ENCODE measurements at places on chromosomes 1 and 21.
A peak's percentile ranks its signal among the peaks of the same experiment; 100 is the strongest.

DNA sequence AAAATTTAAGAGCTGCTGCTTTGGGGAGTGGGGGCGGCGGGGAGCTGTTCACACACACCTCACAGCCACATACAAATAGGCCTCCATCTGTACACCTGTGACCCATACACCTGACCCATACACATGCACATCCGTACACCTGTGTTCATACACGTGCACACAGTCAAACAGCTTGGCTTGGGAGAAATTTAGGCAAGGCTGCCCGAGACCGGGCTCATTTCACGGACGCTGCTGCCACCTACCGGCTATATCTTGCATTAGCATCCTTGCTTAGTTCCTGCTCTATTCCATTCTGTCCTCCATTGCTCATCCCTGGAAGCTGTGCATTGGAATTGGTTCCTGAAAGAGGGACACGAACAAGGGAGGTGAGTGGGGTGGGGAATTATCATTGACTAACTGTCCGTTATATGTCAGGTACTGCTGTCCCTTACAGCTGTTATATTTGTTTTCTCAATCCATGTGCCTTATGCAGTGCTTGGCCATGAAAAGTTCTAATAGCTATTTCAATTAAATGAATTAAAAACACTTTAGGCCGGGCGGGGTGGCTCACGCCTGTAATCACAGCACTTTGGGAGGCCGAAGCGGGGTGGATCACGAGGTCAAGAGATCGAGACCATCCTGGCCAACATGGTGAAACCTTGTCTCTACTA is 37.1 kb upstream of the EPB41 start:
- peak; percentile 63 for DNase-seq

DNA sequence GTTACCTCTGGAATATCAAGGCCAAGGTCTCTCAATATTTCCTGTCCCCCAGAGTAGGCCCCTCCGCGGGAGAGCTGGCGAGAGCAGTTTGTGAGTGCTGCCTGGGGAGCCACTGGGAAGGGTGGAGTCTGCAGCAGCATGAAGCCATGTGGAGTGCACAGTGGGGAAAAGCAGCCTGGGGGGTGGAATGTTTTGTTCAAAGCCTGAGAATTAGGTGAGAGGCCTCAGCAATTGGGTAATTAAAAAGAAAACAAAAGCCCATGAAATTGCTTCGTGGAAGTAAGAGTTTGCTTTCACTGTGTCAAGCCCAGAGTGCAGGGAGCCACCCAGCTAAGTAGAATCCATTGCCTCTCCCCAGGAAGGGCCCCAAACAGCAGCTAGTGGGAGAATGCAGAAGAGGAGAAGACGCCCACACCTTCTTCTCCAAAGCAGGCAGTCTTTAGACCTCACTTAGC is 30.2 kb upstream of the DISC1 start:
- no peak for DNase-seq

- no peak for DNase-seq
Measured at GRCh38 chr1:171172471-171172870, 12.6 kb upstream of the FMO2 start.

DNA sequence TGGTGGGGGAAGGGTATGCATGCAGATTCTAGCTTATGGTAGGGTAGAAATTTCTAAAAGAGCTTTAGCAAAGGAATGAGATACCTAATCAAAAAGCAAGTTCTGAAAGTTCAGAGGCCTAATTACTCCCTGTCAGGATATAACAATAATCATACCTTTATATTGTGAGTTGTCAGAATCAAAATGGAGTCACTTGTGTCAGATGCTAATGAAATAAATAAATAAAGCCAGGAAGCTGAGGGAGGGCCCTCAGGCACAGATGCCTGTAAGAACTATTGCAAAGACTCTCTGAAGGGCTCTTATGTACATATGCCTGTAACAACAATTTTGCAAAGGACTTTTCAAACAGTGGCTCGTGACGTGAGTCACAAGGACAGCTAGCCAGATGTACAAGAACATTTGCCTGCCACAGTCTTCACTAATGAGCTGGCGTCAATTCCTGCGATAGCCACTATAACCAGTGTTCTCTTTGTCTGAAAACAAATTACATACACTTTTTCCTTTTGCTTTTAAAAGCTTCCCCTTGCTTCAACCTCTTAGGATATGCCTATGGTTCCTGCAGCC is 27.4 kb upstream of the DNASE2B start:
- no peak for DNase-seq

DNA sequence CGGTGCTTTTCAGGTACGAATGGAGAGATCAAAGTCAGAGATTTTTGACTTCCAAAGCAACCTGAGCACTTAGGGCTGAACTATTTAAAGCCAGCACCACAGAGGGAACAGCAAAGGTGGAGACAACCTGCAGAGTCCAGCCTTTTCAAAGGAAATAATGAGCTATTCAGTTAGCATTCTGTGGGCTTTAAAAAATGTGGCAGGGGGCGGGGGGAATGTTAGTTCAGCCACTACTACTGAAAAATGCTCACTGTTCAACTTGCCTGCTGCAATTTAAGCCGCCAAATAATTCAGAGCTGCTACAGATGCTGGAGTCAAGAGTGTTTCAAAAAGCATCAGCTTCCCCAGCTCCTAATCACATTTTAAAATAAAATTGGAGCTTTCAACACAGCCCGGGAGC is 473.3 kb upstream of the PLXNA2 start:
- no peak for DNase-seq

DNA sequence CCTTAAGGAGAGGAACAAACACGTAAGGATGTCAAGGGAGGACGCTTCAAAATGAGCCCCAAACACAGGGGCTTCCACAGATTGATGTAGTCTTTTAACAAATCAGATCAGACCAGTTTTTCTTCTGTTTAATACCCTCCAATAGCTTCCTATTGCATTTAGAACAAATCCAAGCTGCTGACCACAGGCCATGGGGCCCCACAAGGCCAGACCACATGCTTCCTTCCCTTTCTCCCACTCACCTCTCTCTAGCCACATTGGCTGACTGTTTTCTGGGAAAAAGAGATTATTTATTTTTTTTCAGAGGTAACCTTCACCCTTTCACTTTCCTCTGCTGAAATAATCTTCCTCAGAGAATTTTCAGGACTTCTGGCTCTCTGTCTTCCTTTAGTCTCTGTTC is 380.6 kb downstream of the SIPA1L2 start:
- DNase-seq: no peak

GRCh38 chr1:65431111-65431705 is 10.7 kb downstream of the LEPR start:
- peak; percentile 25 for DNase-seq

DNA sequence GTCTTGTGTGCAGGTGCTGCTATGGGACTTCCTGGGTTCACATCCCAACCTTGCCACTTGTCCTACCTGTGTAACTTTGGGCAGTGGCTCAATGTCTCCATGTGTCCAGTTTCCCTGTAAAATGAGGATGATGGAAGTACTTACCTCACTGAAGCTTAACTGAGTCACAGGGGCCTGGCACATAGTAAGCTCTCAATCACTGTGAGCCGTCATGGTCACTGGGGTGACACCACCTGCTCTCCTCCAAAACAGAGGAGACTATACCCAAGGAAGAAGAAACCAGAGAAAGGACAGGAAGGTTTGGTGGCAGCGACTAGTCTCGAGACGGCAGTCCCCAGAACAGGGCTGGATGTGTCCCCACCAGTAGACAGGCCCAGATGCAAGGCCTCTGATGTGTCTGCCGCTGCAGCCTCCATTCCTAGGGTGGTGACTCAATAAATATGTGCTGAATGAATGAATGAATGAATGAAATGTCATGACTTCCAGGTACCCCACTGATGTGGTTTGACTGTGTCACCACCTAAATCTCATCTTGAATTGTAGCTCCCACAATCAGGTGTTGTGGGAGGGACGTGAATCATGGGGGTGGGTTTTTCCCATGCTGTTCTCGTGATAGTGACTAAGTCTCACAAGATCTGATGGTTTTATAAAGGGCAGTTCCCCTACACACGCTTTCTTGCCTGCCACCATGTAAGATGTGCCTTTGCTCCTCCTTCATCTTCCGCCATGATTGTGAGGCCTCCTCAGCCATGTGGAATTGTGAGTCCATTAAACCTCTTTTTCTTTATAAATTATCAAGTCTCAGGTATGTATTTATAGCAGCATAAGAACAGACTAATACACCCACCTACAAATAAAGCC is 13.0 kb upstream of the LRP8 start:
- DNase-seq: no peak

- DNase-seq: no peak
Measured at GRCh38 chr1:10694274-10694632, 102.2 kb downstream of the CASZ1 start.

DNA sequence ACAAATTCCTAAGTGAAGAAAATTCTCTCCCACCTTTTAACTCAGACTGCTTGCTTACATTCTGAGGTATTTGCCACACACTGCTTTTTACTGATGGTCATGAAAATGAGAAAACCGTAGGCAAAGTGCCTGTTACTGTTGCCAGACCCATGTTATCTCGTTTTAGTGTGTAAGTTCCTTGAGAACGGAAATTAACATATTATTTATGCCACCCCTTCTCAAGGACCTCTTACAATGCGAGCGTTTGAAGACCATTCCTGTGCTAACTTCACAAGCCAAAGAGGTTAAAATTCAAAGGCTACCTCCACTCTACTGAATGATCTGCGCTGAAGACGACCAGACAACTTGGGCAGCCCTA is 509 bp downstream of the NVL start:
- no peak for DNase-seq

DNA sequence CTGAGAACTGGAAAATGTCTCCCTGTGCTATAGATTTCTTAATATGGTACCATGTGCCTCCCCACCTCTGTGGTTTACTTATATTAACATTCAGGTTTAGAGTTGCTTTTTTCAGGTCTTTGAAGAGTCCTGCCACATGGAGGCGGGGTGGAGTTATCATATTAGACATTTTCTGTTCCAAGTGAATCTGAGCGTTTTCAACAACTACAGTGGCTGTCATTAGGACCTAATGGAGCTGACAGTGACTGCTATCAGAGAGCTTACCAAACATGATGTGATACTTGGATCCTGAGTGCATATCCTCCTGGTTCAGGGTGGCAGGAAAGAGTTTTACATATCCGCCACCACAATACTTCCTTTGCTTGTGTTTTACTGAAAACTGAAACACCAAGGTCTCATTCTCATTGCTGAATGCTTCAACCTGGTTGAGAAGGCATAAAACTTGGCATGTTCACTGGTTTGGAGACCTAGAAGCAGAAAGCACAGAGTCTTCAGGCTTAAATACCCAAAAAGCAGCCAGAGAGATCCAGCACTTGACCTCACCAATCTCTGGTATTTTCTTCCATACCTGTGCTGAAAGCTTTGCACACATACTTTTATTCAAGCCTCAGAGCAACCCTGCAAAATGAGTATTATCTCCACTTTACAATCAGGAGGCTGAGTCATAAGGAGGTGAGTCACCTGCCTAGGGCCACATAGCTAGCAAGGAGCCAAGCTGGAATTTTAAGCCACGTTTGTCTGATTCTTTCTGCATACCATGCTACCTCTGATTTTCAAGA is 47.4 kb upstream of the OSBPL9 start:
- DNase-seq: peak; percentile 75

DNA sequence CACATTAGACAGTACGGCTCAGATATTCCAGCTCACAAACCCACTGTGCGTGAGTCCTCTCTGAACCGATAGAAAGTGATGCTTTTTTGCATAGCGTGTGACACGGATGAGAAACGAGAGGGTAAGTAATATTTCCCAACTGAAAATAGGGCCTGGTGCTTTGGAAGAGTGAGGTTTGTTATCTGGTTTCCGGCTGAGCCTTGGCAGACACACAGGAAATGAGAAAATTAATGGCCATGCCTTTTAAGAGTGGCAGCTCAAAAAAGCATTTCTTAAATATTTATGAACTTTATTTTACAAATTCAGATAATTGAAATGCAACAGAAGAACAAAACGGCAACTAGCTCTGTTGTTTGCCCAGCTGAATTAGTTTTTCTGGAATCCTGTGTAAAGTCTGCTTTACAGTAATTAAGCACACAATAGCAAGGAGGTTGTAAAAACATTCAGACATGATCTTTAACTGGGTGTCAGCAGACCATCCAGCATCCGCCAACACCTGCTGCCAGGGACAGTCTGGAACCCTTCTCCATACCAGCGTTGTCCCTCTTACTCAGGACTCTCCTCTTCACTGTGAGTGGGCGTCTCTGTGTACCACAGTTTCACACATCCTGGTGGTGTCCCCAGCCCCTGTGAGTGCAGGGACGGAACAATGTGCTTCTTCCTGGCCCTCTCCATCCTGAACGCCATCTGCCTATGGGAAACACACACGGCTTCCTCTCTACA is 155.4 kb downstream of the PGBD5 start:
- peak; percentile 13 for DNase-seq

GRCh38 chr1:162389021-162389818 is 7.7 kb downstream of the C1orf226 start:
- DNase-seq: no peak

DNA sequence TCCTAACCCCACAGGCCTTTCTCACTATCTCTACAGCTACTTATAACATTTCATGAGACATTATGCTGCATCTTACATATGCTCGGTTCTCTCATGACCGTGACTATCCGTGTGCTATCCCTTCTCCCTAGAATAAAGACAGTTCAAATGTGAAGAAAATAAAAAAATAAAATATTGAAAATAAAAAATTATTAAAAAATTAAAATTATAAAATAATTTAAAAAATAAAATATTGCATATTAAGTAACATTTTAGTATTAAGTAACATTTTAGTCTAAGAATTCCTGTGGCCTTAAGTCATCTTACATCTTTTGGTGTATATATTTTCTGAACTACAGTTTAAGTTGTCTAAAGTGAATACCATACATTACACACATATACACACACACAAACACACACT is 415.5 kb downstream of the DPYD start:
- DNase-seq: no peak

GRCh38 chr1:110628323-110629105 is 22.4 kb upstream of the KCNA2 start:
- DNase-seq: no peak

- DNase-seq: no peak
Measured at GRCh38 chr1:19980314-19980713, 896 bp upstream of the PLA2G2A start.

GRCh38 chr1:228860911-228861831 is 125.9 kb downstream of the RHOU start:
- peak; percentile 88 for DNase-seq

DNA sequence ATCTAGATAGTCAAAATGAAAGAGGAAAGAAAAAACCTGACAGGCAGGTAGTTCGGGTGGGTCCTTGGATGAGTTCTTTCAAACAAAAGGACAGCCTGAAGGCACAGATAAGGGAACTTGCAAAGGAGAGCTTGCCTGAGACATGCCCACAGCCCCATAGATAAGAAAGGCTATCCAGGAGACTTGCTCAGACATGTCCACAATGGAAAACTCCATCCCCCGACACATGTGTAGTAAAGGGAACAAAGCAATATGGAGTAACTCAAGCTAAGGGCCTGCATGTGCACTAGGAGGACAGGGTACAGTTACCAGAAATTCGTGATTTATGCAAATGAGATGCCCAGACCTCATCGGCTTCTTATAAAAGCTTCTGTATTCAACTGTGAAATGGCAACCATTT is 281.5 kb downstream of the NEGR1 start:
- peak; percentile 66 for DNase-seq

- no peak for DNase-seq
Measured at GRCh38 chr21:41948901-41949300, 4.9 kb downstream of the C2CD2 start.

All from Caco-2 (cell line).